ENCODE measurements at places on chromosomes 5 and 9.

- DNase-seq, result no peak
These were observed 262.9 kb downstream of the PIK3R1 start for GRCh38 chr5:68478301-68479095.

DNA sequence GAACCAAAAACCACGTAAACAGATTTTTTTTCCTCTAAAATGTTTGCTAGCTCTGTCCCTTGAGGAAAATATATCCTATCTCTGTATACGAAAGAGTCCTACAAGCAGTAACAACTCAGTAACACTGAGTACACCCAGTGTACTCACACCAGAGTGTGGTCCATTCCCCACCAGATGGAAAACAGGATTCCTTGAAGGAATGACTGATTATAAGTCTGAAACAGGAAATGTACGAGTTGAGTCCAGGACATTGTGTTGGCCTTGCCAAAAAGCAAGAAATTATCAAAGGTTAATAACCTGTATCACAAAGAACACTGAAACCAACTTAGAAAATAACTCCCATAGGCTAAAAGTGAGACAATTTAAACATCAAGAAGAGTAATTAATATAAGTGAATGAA is 20.4 kb downstream of the GOLPH3 start:
- DNase-seq, result no peak

DNA sequence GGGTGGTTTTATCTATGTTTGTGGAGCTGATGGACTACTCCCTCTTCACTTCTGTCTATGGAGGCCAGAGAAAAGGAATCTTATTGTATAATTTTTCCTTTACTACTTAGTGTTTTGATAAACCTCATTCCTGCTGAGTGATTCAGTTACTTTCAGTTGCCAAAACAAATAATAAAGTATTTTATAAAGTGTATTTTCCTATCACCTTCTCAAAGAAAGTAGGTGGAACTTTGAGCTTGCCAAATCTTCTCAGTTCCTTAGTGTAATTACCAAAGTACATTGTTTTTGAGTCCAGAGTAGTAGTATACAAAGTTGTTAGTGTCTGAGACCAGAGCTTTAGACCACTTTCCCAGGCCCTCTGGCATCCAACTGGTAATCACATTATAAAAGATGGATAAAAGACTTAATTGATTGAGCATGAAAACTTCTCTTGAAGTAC is 13.5 kb downstream of the RABGAP1 start:
- DNase-seq, result no peak

DNA sequence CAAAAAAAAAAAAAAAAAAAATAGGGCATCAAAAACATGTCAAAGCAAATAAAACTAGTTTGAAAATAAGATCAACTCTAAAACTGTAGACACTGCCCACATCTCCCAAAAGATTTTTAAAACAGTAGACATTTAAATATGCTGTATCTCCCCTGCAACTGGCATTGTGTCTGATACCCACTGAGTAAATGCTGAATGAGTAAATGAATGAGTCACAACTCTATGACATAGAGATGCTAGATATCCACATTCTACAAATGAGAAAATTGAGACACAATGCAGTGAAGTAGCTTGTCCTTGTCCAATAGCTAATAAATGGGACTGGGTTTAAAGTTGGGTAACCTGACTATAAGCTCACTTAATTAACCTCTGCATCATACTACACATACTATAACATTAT is 14.1 kb upstream of the MAP1B start:
- DNase-seq, result no peak

DNA sequence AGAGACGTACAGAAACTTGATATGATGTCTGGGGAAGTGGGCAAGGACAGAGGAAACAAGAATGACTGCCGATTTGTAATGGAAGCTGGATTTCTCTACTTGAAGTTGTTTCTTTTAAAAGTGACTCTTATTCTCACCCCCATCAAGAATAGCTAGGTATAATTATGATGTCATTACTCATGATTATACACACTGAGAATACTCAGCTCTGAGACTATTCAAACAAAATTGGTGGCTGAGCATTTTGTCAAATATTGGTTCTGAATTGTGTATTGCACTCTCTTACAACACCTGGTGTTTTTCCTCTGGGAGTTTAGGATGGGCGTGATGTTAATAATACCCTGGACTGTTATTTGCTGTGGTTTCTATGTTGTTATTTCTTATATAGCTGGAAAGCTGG is 46.3 kb downstream of the MAST4 start:
- DNase-seq, result no peak

All from KBM-7 (cell line).